ENCODE measurements at places on chromosomes 7 and 10. TPM values are rescaled to one million over a fixed set of nuclear protein-coding genes. Genes with fewer than 3 reads are reported as not detected.

DNA sequence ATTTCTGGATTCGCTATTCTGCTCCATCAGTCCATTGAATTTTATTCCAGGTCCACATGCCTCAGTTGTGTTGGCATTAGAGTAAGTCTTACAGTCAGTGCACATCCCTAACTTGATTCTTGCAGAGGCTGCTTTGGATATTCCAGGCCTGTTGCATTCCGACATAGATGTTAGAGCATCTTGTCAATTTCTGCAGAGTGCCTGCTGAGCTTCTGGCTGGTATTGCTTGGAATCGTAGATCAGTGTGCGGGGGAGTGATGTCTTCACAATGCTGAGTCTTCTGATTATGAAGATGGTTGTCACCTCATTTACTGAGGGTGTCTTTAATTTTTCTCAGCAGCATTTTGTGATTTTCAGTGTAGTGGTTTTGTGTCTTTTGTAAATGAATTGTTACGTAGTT is 45.2 kb downstream of the INPP5A start:
- DNase-seq: no peak

DNA sequence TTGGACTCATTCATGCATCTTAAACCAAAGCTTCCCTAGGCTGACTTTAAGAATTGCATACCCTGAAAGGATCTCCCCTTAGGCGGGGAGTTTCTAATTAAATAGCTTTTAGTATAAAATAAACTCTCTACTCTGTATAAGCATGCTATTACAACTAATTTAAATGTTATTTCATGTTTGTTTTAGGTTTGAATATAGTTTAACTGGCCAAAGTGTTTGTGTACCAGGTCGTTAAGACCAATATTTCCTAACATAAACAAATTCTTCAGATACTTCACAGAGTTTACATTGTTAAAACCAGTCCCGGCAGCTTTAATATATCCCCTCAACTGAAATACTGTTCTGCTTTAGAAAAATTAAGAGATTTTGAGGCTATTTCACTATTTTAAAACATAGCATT is 2.3 kb downstream of the GLI3 start:
- DNase-seq: no peak

DNA sequence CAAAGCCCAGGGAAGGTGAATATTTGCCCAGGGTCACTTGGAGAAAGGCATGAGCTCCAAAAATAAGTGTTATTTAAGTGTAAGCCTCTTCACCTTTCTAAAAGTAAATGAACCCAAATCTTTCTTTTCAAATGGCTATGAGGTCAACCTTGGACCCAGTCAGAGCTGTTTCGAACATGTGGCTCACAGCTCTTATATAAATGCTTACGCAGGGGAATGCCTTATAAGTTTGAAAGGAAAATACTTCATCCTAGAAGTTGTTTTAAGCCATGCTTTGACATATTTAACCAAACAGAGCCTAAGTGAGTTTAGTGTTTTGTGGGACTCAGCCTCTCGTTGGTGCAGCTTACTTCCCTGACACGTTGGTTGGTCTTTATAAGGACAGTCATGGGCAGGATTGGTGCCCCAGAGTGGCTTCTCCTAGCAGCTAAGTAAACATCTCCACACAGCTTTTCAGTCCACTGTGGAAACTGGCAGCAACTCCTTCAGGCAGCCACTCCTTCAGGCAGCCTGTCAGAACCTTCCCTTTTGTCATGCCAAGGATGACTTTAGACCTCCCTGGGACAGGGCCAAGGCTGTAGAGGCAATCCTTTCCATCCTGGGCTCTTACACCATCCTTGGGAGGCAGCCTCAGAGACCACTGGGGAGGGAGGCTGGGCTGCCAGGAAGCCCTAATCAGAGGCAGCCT is 43.6 kb downstream of the MINDY4 start:
- no peak for DNase-seq

GRCh38 chr7:155593461-155594162 is 47.3 kb upstream of the CNPY1 start:
- DNase-seq: no peak

DNA sequence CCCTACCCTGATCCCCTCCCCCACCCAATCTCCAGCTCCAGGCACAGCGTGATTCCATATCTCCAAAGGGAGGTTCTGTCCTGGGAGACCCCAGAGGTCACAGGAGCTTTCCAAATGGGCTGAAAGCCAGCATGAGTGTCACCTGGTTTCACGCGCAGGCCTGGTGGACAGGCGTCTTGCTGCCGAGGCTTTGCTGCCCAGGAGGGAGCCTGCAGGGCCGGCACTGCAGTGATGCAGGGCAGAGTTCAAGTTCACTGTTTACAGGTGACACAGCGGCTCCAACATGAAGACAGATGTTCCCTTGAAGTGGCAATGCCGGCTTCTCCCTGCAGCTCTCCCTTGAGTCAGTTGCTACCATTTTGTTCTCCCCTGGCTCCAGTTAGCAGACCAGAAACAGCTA is 104.3 kb downstream of the TCERG1L start:
- no peak for DNase-seq

GRCh38 chr10:27643301-27643700 is 102.3 kb downstream of the MKX start:
- DNase-seq: no peak

RAMP3 gene
- not detected for total RNA-seq

CYP26C1 gene
- total RNA-seq: under 0.01 TPM

DNA sequence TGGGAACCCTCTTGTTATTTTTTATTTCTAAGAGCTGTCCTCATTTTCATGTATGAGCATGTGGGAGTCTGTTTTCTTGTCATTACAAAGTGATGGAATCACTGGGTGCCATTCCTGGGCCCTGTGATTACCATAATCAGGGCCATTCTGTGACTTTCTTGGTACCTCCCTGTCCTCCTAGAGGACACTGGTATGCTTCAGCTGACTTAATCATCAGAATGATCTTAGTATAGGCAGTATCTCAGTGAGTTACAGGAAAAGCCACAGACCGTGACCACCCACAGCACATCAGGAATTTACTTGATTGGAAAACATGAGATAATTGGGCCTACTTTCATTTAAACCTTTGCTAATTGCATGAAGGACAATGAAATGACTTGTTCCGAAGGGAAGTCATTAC is 7.2 kb downstream of the NOM1 start:
- DNase-seq: no peak

DNA sequence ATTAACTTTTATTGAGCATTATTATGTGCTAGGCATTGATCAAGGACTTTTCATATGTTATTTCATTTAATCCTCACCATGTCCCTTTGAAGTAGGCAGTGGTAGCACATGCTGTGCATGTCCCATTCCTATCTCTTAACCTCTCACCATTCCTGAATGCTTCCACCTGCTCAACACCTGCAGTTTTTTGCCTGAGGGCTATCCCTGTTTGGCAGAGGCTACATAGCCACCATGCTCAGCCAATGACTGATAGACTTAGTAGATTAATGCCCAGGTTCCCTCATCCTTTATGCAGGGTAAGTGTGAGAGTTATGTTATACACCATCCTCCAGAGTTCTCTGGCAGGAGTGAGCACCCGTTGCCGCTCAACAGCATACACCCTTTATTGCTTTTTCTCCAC is 387.8 kb downstream of the BBS9 start:
- DNase-seq: no peak

DNA sequence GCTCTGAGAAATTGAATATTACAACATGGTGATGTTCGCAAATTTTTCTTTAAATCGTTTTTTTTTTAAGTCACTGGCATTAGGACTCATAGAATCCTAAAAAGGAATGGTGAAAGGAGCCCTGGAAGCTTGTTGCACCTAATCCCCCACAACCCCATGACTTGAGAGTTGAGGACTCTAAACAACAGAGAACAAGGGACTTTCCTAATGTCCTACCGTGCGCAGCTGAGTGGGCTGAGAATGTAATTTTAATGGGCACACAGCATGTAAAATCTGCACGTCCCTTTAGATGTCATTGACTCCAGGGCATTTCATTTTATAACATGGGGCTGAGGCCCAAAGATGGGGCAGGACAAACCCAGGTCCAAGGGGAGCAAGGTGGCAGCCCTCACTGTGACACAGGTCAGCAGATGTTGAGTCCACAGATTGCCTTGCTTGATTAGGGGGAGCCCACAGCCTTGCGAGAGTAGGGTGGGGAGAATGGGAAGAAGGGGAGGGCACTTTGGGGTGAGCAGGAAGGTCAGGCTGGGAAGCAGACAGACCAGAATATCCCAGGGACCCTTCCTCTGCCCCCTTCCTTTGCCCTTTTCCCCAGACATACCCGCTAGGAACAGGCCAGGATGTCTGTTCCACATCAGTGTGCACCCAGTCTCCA is 208.4 kb upstream of the ZMIZ1 start:
- DNase-seq: no peak

GRCh38 chr10:113858541-113858940 is 4.1 kb downstream of the NHLRC2 start:
- DNase-seq: peak; percentile 55

GRCh38 chr7:156752367-156753228 is 112.0 kb downstream of the RNF32 start:
- peak; percentile 83 for DNase-seq
